ENCODE measurements at places on chromosomes 11 and 22. TPM values are rescaled to one million over a fixed set of nuclear protein-coding genes. Genes with fewer than 3 reads are reported as not detected.

The KREMEN1 gene
- total RNA-seq: not detected

The RAB36 gene
- 1.2 TPM for total RNA-seq

The BIRC3 gene
- total RNA-seq: 94.8 TPM

The KRTAP5-1 gene
- total RNA-seq: not detected

The APOA5 gene
- not detected for total RNA-seq

The NAV2 gene
- total RNA-seq: 4.2 TPM

The HIKESHI gene
- total RNA-seq: 33.5 TPM

The SLC7A4 gene
- 1.3 TPM for total RNA-seq

The SPDYC gene
- total RNA-seq: not detected

The CBX7 gene
- total RNA-seq: 131 TPM

The POLR2L gene
- 50.6 TPM for total RNA-seq

The NOX4 gene
- total RNA-seq: not detected

The DEFB131B gene
- total RNA-seq: not detected

The VWCE gene
- total RNA-seq: 0.94 TPM

The FJX1 gene
- not detected for total RNA-seq

The SERPINH1 gene
- 11.6 TPM for total RNA-seq

The TRPM5 gene
- total RNA-seq: 0.69 TPM

The H19 gene
- total RNA-seq: not detected

The TPST2 gene
- 40.8 TPM for total RNA-seq

The BTG4 gene
- total RNA-seq: not detected

The LRRC32 gene
- total RNA-seq: not detected

The MAPK8IP1 gene
- total RNA-seq: 2.1 TPM

The BDNF gene
- not detected for total RNA-seq

The DGAT2 gene
- 0.57 TPM for total RNA-seq

The OR52I1 gene
- not detected for total RNA-seq

The SSRP1 gene
- total RNA-seq: 72.7 TPM
